ENCODE measurements at places on chromosomes 4 and X.

GRCh38 chr4:178174756-178175155 is 732.5 kb upstream of the AGA start:
- no peak for DNase-seq

DNA sequence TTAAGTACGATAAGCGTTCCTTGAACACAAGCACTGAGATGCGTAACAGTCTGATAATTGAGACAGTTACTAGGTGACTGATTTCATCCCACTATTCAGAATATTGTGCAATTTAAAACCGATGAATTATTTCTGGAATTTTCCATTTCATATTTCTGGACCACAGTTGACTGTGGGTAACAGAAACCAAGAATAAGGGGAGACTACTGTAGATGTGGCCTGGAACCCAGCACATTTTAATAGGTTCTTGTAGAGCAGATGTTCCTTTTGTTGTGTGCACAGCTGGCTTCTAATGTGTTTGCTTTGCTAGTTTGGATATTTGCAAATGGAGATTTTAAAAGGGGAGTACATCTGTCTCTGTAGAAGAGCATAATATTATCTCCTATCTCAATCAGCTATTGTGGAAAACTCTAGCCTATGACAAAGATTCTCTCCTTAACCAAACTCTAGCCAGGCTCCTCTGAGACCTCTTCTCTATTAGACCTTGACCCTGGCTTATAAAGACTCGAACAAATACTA is 16.4 kb downstream of the NAAA start:
- no peak for DNase-seq

GRCh38 chr4:3441501-3442459 is at the start of gene HGFAC:
Gene HGFAC, plus strand, starts transcription at chr4:3441968. Its CDS starts 34 bp downstream, at chr4:3442002.
- DNase-seq, result no peak

- no peak for DNase-seq
Observed at GRCh38 chr4:100977746-100978397, 369.5 kb downstream of the PPP3CA start.

- DNase-seq, result no peak
Observed at GRCh38 chrX:117998171-117998570, 118.4 kb downstream of the KLHL13 start.

- no peak for DNase-seq
Observed at GRCh38 chr4:121728798-121729226, 32.0 kb upstream of the ANXA5 start.

DNA sequence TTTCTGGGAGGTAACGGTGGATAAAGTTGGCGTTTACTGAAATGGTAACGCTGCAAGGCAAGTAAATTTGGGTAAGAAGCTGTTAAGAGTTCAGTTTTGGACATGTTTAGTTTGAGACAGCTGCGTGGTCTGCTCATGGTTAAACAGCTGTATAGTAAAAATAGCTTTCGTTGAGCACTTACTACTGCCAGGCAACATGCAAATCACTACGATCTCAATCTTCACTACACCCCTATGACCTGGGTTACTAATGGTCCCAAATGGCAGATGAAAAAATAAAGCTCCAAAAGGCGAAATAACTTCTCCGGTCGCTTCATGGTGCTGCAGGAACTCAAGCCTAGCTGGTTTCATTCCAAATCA is 22.2 kb downstream of the FABP2 start:
- DNase-seq, result no peak

GRCh38 chr4:104869831-104870230 is 276.8 kb upstream of the TET2 start:
- DNase-seq, result no peak

GRCh38 chrX:139929876-139930275 is 3.0 kb downstream of the ATP11C start:
- no peak for DNase-seq

DNA sequence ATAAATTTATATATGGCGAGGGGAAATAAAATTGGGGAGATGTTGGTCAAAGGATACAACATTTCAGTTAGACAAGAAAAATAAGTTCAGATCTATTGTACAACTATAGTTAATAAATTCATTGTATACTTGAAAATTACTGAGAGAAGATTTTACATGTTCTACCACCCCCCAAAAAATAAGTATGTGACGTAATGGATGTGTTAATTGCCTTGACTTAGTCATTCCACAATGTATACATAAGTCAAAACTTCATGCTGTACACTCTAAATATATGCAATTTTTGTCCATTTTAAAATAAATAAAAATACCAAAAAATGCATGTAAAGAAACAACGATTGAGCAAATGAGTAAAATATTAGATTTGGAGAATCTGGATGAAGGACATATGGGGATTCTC is 1.8 kb downstream of the USP11 start:
- no peak for DNase-seq

GRCh38 chrX:147749308-147749707 is 162.4 kb upstream of the FMR1 start:
- DNase-seq, result no peak

DNA sequence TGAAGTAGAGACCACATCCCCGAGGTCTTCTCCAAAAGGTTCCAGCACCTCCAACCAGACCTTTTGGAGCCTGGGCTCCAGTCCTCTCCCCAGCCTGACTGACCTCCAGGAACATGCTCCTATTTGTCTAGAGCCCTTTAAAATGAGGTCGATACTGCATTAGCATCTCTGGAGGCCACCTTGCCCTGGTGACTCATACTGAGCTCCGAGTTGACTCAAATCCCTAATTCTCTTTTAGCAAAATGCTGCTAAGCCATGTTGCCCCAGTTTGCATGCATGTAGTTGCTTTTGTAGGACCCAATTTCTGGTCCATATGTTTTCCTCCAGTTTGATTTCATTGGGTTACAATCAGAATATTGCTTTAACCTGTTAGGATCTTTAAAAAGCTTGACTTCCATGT is 43.5 kb upstream of the CITED1 start:
- DNase-seq, result no peak

GRCh38 chrX:106726485-106727437 is at the start of gene RNF128:
Gene RNF128, plus strand, starts transcription at chrX:106726701. Its CDS starts 213 bp downstream, at chrX:106726914.
- DNase-seq, result no peak

DNA sequence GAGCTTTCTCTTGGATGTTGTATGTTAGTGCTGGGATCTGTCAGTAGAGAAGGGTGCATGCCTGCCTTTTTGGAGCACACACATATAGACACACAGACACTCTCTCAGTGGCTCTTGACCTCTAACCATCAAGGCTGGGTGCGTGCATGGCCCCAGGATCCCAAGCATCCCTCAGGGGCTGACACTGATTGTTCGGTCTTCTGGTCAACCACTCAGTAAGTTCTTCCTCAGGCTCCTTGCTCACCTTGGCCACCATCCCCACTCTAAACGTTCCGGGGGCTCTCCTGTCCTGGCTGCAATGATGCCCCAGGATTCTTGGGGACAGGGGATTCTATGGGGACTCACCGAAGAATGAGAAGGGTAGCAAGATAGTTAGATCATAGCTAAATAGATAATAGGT is 179.6 kb downstream of the SHOX start:
- DNase-seq, result no peak

- no peak for DNase-seq
Observed at GRCh38 chrX:39159921-39160507, 358.8 kb downstream of the MID1IP1 start.

- no peak for DNase-seq
Observed at GRCh38 chr4:66062921-66063320, 392.6 kb upstream of the EPHA5 start.

GRCh38 chrX:75061701-75062100 is 94.4 kb downstream of the ABCB7 start:
- DNase-seq, result no peak

DNA sequence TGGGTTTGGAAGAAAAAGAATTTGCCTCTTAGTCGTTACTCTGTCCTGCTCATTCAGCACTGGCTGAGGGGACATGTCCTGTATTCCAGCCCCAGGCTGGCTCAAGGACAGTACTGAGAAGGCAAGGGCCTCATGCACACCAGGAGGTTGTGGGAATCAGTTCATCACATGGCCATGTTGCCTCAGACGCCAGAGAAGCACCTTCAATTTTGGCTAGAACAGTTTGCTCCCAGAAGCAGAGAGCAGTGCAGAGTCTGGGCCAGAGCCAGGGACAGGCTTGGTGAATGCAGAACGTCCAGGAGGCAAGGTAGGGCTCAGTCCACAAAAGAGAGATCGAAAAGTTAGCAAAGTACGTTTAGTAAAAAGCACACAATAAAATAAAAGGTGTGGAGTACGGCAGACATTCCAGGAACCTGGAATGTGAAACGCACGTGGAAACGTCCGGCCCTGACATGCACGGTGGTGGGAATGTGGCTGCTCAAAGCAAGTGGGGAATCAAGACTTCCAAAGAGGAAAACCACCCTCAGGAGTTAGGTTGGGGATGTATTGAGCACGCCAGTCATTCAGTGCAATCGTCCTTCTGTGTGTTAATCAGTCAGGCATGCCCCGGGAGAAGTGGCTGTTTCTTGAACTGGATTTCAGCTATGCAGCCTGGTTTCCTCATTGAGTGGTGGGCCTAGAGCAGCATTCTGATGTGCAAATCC is 1.2 kb upstream of the SLC2A9 start:
- DNase-seq, result no peak

DNA sequence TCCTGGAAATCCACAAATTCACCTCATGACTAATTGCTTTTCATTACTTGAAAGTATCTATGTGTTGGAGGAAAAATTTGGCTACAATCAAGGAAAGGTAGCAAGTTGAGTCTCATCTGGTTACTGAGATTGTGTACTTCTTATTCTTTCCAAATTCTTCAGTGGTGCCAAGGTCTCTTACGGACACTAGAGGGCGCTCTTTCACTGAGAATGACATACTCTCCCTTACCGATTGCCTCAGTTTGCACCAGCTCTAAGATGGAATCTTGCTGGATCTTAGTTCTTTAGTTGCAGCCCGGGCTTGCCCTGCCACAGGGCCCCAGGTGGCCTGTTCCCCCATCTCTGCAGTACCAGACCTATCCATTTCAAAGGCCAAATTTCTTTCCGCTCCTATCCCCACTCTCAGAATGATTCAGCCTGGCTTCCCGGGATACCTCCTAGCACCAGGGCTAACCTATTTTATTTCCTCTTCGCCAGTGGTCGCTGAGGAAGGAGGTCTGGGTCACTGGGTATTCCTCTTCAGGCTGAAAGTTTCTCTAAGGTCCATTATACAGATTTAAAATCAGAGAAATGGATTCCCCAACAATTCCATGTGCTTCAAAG is 24.6 kb upstream of the GPR50 start:
- DNase-seq, result no peak

DNA sequence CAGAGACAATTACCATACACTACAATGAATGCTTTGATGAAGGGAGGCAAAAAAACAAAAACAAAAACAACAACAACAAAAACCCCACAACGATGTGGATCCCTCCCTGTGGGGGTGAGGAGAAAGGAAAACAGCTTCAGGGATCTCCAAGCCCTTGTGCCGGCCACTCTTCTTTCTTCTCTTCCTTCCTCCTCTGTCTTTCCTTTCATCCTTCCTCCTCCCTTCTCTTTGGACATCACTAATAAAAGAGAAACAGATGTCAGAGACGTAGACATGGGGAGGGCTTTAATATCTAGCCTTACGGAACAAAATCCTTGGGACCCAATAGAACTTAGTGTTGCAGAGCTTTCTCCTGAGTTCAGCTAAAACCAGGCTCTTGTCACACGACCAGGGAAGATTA is 18.8 kb upstream of the STX18 start:
- no peak for DNase-seq

DNA sequence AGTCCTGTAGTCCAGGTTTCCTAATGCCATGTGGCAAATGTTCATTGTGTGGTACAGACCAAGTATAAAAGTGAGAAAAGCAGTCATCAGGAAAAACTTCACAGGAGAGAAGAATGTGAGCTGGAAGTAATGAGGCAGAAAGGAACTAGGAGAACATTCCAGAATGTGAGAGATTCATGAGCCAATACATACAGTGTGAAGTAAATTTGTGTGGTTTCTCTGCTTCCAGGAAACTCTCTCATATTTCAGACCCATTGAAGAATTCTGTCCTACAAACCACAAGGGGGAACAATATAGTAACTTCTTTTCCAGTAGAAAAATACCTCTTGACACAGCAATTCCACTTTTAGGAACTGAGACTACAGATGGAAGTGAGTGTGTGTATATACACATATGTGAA is 136.5 kb downstream of the RNF150 start:
- no peak for DNase-seq

DNA sequence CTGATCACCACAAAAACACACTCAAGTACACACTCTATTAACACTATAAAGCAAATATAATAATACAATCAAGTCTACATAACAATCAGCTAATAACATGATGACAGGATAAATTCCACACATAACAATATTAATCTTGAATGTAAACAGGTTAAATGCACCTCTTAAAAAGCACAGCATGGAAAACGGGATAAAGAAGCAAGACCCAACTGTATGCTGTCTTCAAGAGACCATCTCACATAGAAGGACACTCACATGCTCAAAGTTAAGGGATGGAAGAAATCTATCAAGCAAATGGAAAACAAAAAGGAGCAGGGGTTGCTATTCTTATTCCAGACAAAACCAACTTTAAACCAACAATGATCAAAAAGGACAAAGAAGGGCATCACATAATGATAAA is 28.1 kb downstream of the CBR4 start:
- no peak for DNase-seq

- DNase-seq, result no peak
Observed at GRCh38 chr4:75777589-75777988, 53.2 kb downstream of the USO1 start.

DNA sequence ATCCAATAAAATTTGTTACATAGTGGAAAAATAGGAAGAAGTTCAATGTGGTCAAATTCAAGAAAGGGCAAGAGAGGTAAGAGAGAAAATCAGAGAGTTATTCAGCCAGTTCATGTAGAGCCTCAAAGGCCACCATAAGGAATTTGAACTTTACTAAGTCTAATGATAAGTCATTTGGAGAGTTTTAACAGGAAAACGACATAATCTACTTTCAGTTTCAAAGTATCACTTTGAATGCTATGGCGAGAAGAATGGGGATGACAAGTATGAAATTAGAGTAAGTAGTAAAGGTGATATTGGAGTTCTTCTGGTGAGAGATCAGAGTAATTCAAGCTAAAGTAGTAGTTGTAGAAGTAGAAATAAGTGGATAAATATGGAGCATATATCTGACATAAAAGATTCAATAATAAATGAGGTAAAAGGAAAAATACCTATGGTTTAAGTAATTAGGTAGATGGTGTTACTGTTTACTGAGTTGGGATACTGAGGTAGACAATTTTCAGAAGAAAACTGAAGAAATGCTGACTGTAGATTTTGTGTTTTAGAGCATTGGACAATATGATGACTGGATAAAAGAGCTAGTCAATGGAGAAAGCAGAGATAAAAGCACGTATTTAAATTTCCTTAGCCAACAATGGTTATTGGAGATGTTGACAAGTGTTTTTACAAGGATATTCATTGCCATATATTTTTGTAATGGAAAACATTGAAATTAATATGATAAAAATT is 331.7 kb upstream of the ADGRL3 start:
- DNase-seq, result no peak
